ENCODE measurements at places on chromosomes 5 and 9.
A peak's percentile ranks its signal among the peaks of the same experiment; 100 is the strongest.

DNA sequence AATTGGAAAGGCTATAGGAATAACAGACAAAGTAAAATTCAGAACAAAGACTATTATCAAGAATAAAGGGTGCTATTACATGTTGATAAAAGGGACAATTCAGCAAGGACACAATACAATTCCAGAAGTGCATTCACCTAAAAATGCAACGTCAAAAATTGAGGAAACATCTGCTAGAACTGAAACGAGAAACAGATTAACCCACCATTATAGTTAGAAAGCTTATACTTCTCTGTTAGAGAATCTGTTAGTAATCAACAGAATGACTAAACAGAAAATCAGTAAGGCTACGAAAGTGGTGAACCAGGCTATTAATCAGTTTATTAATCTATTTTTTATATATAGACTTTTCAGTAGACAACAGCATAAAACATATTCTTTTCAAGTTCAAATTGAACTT, 14.8 kb downstream of the FCN1 start:
- no peak for DNase-seq

DNA sequence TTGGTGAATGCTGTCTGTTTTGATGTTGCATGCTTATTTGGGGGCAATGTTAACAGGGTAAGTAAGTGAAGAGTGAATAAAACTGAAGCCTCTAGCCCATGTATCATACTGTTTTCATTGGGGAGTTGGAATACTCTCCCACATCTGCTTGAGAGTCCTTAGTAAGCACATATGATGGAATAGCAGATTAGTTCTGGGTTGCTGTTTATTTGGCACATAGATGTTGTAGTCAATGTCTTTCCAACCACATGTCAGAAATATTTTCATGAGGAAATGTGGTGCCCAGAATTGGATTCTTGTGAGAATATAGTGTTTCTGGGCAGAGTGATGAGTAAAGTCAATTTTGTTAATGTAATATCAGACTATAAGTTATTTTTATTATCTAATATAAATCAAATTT, 611.7 kb upstream of the FTMT start:
- no peak for DNase-seq

DNA sequence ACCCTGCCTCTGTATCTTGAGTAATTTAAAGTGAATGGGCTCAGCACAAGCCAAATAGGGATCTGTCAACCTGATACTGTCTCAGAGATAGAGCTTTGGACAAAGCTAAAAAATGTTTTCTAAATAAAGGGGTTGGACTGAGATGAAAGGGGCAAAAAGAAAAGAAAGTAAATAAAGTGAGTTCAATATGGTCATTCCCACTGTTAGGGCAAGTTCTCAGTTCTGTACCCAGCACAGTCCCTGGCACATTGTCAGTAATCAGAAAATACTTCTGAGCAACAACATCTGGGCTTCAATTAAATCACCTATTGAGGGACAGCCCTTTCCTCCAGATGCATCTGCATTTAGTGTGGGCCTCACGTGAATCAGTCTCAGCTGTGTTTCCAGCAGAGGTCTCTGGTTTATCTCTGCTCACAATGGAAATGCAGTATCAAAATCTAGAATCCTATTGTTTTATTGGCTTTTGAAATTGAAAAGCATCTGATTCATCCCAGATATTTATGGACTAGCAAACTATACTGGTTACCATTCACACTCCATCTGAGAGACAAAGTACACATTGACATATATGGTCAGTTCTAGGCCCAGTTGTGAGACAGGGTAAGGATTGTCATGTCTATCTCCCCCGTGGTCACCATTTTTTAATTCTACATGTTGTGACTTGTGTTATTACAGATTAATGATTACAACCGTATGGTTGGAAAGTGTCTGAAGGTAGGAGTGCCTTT, 35.6 kb downstream of the ZNF474 start:
- no peak for DNase-seq

GRCh38 chr5:1479581-1480188, 34.4 kb upstream of the SLC6A3 start:
- peak; percentile 26 for DNase-seq

DNA sequence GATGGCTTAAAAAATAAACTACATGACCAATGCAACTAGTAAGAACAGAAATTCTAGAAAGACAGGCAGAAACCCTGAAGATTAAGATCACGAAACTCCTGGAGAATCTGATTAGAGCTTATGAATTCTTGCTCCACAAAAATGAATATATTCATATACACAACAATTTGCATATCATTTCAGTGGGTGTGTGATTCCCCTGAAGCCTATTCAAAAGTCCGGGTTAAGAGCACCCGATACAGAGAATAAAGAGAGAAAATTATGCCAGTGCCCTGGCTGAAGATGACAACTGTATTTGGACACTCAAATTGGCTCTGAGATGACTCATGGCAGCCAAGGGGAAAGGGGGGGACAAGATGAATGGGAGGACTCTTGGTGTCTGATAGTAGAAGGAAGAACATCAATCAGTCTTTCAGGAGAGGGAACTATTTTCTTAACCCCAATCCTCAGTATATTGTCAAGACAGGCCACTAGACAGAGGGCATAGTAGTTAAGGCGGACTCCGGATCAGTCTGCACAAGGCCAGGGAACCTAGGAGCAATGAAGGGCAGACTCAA, 6.0 kb downstream of the TMOD1 start:
- no peak for DNase-seq

GRCh38 chr5:40367255-40367654, 312.5 kb upstream of the PTGER4 start:
- no peak for DNase-seq

- no peak for DNase-seq
Observed at GRCh38 chr5:50301756-50302155, 139.3 kb downstream of the EMB start.

DNA sequence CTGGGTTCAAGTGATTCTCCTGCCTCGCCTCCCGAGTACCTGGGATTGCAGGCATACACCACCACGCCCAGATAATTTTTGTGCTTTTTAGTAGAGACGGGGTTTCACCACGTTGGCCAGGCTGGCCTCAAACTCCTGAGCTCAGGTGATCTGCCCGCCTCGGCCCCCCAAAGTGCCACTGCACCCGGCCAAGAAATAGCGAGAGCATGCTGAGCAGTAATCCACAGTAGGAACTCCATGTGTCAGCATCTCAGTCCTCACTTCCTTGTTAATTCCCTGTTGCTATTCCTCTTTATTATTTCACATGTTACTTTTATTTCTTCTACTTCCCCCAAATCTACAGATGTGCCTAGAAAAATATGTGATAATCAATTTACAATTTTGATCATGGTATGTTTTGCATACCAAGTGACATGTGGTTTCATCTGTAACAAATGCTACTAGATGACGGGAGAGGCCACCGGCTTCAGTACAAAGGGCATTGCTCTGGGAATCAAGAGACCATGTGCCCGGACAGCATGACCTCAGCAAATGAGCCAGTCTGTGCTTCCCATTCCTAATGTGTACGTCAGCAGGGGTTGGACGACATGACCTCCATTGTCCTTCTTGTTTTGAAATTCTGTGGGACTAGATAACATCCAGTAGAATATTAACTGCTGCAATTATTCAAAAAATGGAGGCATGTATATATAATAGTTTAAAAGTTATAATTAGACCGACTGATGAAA, 61.6 kb downstream of the FNBP1 start:
- no peak for DNase-seq

- peak; percentile 29 for DNase-seq
Observed at GRCh38 chr9:135343837-135344522, 135.6 kb upstream of the PPP1R26 start.

Data from activated CD8-positive, alpha-beta memory T cell treated with anti-CD3 and anti-CD28 coated beads for 1 hour (primary cell).